Central memory CD8-positive, alpha-beta T cell (primary cell): ENCODE measurements at places on chromosomes 5 and 9.

DNA sequence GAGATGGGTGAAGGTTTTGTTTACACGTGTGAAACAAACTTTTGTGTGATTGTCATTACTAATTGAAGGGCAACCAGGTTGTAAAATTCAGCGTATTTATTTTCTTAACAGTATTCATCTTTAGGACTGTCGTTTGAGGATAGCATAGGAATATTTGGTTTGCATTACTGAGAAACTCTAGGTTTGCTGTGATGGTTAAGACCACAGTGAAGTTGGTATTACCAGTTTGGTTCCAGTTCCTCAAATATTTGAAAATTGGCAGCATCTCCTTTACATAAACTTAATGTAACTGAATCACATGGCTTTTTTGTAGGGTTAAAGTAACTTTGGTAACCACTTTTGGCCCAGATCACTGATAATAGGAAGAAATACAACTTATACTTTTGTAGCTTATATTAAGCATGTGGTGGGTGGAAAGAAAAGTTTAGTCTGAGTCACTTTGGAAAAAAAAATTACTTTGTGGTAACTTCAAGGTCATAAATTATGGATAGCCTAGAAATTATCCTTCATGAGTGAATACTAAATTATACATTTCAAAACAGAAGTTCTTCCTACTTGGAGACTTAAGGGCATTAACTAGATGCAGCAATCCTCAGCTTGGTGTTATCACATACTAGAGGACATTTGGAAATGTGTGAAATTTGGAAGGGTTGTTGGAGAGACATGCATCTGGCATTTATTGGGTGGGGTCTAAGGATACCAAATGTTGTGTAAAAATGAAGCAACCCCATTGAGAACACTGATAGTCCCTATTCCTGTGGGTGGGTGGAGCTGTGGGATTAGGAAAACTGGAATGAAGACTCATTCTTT is 33.9 kb downstream of the G3BP1 start:
- no peak overlapping the region for H3K27ac ChIP-seq
- no peak for DNase-seq
- no peaks in the 10 kb centered on the region for H3K4me1 ChIP-seq
- H3K36me3 ChIP-seq = peaks cover 60% of the 10 kb centered on the region

- no peaks in the 10 kb centered on the region for H3K4me1 ChIP-seq
- no peaks in the 10 kb centered on the region for H3K27me3 ChIP-seq
- no peaks in the 10 kb centered on the region for H3K36me3 ChIP-seq
- no peak overlapping the region for H3K4me3 ChIP-seq
- no peak overlapping the region for H3K27ac ChIP-seq
These were observed 2223.0 kb downstream of the MAT2B start for GRCh38 chr5:165728425-165728824.

GRCh38 chr5:83306572-83307241 is 164.8 kb upstream of the VCAN start:
- no peaks in the 10 kb centered on the region for H3K36me3 ChIP-seq
- H3K27ac ChIP-seq = no peak overlapping the region
- no peak overlapping the region for H3K4me3 ChIP-seq
- no peaks in the 10 kb centered on the region for H3K4me1 ChIP-seq
- no peak for DNase-seq
- H3K27me3 ChIP-seq = no peaks in the 10 kb centered on the region

- H3K4me3 ChIP-seq = no peak overlapping the region
- no peak for DNase-seq
- peaks cover 67% of the 10 kb centered on the region for H3K27me3 ChIP-seq
- H3K4me1 ChIP-seq = no peaks in the 10 kb centered on the region
These were observed 55.9 kb downstream of the NSUN2 start for GRCh38 chr5:6576861-6577501.

GRCh38 chr5:179607160-179607931 is 16.1 kb downstream of the HNRNPH1 start:
- peaks cover 37% of the 10 kb centered on the region for H3K4me1 ChIP-seq
- DNase-seq = no peak
- H3K27me3 ChIP-seq = no peaks in the 10 kb centered on the region
- H3K36me3 ChIP-seq = peaks cover 67% of the 10 kb centered on the region

- no peak overlapping the region for H3K27ac ChIP-seq
- H3K36me3 ChIP-seq = no peaks in the 10 kb centered on the region
- H3K27me3 ChIP-seq = peaks cover 54% of the 10 kb centered on the region
- no peak overlapping the region for H3K4me3 ChIP-seq
- no peak for DNase-seq
These were observed 80.5 kb downstream of the RAI14 start for GRCh38 chr5:34736445-34737115.

GRCh38 chr9:71680189-71680980 is 87.9 kb downstream of the CEMIP2 start:
- H3K4me3 ChIP-seq = no peak overlapping the region
- no peak for DNase-seq
- no peak overlapping the region for H3K27ac ChIP-seq
- peaks cover 5% of the 10 kb centered on the region for H3K36me3 ChIP-seq
- no peaks in the 10 kb centered on the region for H3K27me3 ChIP-seq
- peaks cover 20% of the 10 kb centered on the region for H3K4me1 ChIP-seq

GRCh38 chr5:81080809-81081460 is 120.8 kb downstream of the RASGRF2 start:
- no peak overlapping the region for H3K27ac ChIP-seq
- peaks cover 6% of the 10 kb centered on the region for H3K36me3 ChIP-seq
- DNase-seq = no peak
- no peaks in the 10 kb centered on the region for H3K27me3 ChIP-seq
- H3K4me1 ChIP-seq = no peaks in the 10 kb centered on the region
- H3K4me3 ChIP-seq = no peak overlapping the region

- no peak for DNase-seq
- no peak overlapping the region for H3K4me3 ChIP-seq
- no peaks in the 10 kb centered on the region for H3K27me3 ChIP-seq
- no peak overlapping the region for H3K27ac ChIP-seq
- peaks cover 27% of the 10 kb centered on the region for H3K4me1 ChIP-seq
These were observed 16.0 kb downstream of the HSD17B4 start for GRCh38 chr5:119468286-119468685.

DNA sequence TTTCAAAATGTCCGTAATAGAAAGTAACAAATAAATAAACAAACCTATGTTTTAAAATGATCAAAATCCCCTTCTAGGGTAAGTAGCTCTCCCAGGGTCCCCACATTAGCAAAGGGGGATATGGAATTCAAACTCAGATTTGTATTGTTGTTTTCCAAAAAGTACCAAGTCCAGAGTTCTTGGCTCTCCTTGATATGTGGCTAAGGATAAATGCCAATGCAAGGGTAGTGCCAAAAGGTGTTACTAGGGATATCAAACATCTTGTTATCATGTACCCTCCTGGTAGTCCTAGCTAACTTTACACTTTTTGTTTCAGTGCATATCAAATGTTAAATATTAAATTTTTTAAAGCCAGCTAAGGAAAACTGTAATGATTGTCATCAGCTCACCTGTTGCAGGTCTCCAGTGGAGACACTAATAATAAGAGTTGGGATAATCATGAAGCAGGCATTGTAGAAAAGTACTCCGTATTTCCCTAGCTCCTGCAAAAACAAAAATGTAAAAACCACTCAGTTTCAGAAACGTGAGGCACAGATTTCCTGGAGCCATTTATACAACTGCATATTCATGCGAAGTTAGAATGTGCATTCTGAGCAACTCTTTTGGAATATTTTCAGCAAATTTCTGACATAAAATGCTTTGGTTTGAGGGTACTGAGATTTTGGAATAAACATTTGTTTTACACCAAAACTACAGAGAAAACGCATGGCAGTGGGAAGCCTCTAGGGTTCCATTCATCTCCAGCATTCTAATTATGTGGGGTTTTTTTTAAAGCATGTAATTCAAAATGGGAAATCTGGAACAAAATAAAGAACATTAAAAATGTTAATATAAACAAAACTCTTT is 39.8 kb downstream of the SLC35D2 start:
- no peak overlapping the region for H3K4me3 ChIP-seq
- H3K27me3 ChIP-seq = no peaks in the 10 kb centered on the region
- no peak overlapping the region for H3K27ac ChIP-seq
- H3K36me3 ChIP-seq = peaks cover 4% of the 10 kb centered on the region

GRCh38 chr5:140042643-140043507 is at the start of gene NRG2:
Gene NRG2 (minus strand): TSS chr5:140043299.
- DNase-seq = peak; percentile 37
- H3K36me3 ChIP-seq = peaks cover 2% of the 10 kb centered on the region
- H3K4me1 ChIP-seq = peaks cover 22% of the 10 kb centered on the region
- no peak within 1 kb of the TSS for H3K27ac ChIP-seq
- peak within 1 kb of the TSS; percentile 76 for H3K4me3 ChIP-seq

- peak overlapping the region; percentile 88 for H3K27ac ChIP-seq
- H3K4me3 ChIP-seq = peak overlapping the region; percentile 85
- peaks cover 14% of the 10 kb centered on the region for H3K36me3 ChIP-seq
- no peaks in the 10 kb centered on the region for H3K27me3 ChIP-seq
- H3K4me1 ChIP-seq = peaks cover 26% of the 10 kb centered on the region
These were observed 1.6 kb downstream of the MGAT4B start for GRCh38 chr5:179805070-179805528.

DNA sequence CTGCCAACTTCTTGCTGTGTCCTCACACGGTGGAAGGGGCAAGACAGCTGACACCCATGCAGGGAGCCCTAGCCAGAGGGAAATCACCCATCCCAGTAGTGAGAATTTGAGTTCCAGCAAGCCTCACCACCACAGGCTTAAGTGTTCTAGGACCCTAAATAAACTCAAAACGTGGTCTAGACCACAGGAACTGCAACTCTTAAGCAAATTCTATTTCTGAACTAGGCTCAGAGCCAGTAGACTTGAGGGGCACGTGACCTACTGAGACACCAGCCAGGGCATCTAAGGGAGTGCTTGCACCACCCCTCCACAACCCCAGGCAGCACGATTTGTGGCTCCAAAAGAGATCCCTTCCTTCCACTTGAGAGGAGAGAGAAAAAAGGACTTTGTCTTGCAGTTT is 96.0 kb upstream of the PHF24 start:
- DNase-seq = no peak
- no peak overlapping the region for H3K4me3 ChIP-seq
- peaks cover 62% of the 10 kb centered on the region for H3K27me3 ChIP-seq
- H3K27ac ChIP-seq = no peak overlapping the region

GRCh38 chr9:117253261-117253660 is 161.6 kb downstream of the ASTN2 start:
- no peaks in the 10 kb centered on the region for H3K4me1 ChIP-seq
- DNase-seq = no peak
- no peak overlapping the region for H3K27ac ChIP-seq
- no peak overlapping the region for H3K4me3 ChIP-seq
- H3K36me3 ChIP-seq = no peaks in the 10 kb centered on the region

DNA sequence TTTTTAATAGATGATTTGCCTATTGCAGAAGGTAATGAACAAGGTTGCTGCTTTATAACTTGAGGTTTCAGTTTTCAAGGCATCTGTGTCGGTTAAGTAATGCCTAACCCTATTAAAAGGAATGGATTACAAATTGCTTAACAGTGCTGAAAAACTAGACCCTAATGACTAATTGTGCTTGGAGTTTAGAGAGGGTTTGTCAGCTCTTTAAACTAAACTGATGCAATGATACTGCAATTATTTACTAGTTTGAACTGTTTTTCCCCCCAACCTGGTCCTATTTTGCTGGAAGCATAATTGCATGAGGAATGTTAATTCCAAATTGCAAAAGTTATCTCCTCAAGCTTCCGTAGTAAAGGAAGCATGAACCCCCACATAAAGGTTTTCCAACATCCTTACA is 39.3 kb upstream of the TLX3 start:
- peaks cover 4% of the 10 kb centered on the region for H3K4me1 ChIP-seq
- no peaks in the 10 kb centered on the region for H3K36me3 ChIP-seq
- H3K27me3 ChIP-seq = peaks cover 30% of the 10 kb centered on the region

GRCh38 chr5:138336952-138337684 is 948 bp upstream of the FAM53C start:
- H3K4me3 ChIP-seq = peak overlapping the region; percentile 90
- H3K27me3 ChIP-seq = no peaks in the 10 kb centered on the region
- H3K4me1 ChIP-seq = peaks cover 44% of the 10 kb centered on the region
- H3K27ac ChIP-seq = peak overlapping the region; percentile 97

GRCh38 chr9:125075997-125076396 is 67.3 kb downstream of the SCAI start:
- H3K36me3 ChIP-seq = no peaks in the 10 kb centered on the region
- no peak for DNase-seq

- no peaks in the 10 kb centered on the region for H3K36me3 ChIP-seq
- no peaks in the 10 kb centered on the region for H3K27me3 ChIP-seq
- H3K4me3 ChIP-seq = no peak overlapping the region
- DNase-seq = no peak
These were observed 202.8 kb downstream of the CWC27 start for GRCh38 chr5:64971513-64971912.

DNA sequence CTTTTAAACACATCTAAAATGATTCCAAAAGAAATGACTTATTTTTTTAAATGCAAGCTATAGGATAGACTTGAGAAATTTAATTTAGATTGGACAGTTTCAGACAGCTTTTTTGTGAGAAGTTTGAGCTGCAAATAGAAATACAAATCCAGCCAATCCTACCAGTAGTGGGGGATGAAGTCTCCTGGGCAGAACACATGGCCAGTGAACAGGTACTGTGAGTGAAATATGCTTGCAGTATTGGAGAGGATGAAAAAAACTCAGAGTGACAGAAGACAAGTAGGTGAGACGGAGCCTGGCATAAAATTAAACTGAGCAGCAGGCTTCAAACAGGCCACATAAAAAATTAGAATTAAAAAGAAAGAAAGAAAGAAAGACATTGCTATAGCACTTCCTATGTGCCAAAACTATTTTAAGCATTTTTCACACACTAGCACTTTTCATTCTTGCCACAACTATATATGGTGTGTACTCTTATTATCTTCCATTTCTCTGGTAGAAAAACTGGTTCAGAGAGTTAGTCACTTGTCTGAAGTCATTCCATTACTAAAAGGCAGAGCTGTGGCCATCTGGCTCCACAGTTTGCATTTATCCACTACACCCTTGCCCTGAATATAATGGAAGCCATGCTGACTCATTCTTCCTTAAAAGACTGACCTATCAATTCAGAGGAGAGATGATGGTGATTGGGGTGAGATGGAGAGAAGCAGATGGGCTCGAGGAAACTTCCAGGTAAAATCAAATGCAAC is 310.2 kb upstream of the CTNND2 start:
- H3K27me3 ChIP-seq = no peaks in the 10 kb centered on the region
- H3K4me1 ChIP-seq = no peaks in the 10 kb centered on the region
- DNase-seq = no peak
- no peak overlapping the region for H3K27ac ChIP-seq
- H3K4me3 ChIP-seq = no peak overlapping the region

DNA sequence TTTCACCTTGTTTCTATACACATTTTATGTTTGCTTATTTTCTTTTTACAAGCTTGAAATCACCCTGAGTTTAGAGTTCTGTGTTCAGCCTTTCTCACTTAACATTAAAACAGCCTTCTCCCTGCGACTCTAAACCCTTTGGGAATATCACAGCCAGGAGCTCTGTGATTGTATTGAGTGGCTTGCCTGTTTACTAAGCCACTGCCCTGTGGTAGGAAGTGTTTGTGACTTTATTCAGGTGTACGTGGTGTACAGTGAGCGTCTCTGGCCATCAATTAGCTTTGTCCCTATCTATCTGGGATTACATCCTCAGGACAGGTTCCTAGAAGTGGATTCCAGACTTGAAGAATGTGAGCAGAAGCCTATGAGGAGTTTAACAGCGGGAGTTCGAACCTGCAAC is 11.0 kb upstream of the NEURL1B start:
- H3K4me1 ChIP-seq = no peaks in the 10 kb centered on the region
- H3K4me3 ChIP-seq = no peak overlapping the region
- H3K27me3 ChIP-seq = peaks cover 43% of the 10 kb centered on the region
- no peak for DNase-seq

- no peaks in the 10 kb centered on the region for H3K4me1 ChIP-seq
- H3K36me3 ChIP-seq = no peaks in the 10 kb centered on the region
- H3K27ac ChIP-seq = no peak overlapping the region
- H3K27me3 ChIP-seq = no peaks in the 10 kb centered on the region
These were observed 322.2 kb upstream of the GRIA1 start for GRCh38 chr5:153168241-153168640.
